ENCODE measurements at places on chromosomes 6 and 20.
A peak's percentile ranks its signal among the peaks of the same experiment; 100 is the strongest.

- DNase-seq, result no peak
These were observed 117.1 kb upstream of the FBXL4 start for GRCh38 chr6:99064834-99065233.

GRCh38 chr6:71420095-71420692, 131.6 kb downstream of the OGFRL1 start:
- no peak for DNase-seq

DNA sequence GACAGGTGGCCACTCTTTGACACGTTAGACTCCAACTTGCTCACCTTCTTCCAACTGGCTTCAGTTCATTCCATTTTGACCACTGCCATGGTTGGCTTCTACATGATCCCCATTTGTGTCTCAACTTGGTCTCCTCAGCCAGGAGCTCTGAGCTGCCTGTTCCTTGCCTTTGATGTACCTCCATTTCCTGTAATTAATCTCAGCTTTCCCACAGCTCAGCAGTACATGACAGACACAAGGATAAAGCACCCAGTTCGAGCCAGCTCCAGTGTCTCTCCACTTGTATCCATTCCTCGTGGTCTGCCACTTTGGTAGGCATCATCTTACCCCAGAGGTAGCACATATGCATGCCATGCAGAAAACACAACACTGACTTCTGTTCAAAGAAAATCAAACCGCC, 161.0 kb downstream of the TSHZ2 start:
- no peak for DNase-seq

DNA sequence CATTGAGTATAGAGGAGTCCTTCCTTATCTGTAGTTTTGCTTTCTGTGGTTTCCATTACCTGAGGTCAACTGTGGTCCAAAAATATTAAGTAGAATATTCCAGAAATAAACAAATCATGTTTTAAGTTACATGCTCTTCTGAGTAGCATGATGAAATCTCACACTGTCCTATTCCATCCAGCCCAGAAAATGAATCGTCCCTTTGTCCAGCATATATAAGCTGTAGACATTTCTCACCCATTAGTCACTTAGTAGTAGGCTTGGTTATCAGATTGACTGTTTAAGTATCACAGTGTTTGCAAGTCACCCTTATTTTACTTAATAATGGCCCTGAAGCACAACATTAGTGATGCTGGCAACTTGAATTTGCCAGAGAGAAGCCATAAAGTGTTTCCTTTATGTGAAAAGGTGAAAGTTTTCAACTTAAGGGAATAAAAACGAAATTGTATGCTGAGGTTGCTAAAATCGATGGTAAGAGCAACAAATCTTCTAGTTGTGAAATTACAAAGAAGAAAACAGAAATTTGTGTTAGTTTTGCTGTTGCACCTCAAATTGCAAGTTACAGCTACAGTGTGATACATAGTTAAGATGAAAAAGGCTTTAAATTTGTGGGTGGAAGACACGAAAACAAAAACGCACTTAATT, 198.6 kb upstream of the SIM1 start:
- no peak for DNase-seq

DNA sequence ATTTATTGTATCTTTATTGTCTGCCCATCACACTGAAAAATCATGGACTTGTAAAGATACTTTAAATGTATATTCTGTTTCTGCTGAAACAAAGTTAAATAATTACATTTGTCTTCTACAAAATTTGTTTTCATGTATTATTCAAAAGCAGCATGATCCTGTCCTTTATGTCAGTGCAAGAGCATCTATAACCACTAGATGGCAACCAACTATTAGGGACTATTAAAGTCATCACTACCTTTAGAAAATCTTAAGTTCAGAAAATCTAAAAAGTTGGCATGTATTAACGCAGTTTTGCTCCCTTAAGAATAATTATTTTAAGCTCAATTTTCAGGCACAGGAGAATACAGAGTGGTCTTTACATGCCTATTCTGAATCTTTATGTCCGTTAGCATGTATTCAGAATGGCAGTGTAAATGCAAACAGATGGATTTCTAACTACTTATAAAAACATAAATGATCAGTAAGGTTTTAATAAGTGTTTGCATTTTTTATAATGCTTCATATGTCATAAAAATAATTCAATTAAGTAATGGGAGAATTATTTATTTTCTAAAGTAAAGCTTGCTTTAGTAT, 17.8 kb downstream of the TMEM30A start:
- no peak for DNase-seq

DNA sequence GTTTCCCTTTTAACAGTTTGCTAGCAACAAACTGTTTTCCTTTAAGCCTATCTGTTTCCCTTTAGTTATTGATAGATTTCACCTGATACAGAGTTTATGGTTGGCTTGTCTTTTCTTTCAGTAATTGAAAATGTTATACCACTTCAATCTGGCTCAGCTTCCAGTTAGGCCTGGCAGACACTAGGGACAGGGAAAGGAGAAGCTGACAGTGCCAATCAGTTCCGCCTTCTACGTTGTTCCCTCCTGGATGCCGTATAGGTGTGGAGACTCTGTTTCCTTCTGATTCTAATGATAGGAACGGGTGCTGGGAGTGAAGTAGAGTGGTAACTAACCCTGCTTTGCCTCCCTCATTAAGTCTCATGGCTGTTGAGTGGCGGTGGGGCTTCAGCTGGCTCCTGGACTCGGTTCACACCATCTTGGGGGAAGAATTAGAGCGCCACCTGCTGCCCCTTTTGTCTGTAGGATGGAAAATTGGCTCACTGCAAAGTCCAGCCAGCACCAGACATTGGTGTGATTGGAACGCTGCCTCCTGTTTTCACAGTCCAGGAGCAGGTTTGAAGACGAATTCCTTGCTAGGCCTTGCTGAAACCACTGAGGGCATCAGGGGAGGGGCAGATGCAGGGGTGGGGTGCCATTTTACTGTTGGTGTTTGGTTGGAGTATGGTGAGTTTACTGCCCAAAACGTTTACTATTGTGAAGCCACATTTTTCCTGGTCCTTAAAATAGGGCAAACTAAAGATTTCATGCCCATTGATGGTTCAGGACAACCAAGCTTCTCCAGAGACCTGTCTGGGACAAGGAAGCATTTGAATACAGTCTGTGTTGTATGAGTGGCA, 1729.5 kb downstream of the GRIK2 start:
- DNase-seq, result peak; percentile 1

DNA sequence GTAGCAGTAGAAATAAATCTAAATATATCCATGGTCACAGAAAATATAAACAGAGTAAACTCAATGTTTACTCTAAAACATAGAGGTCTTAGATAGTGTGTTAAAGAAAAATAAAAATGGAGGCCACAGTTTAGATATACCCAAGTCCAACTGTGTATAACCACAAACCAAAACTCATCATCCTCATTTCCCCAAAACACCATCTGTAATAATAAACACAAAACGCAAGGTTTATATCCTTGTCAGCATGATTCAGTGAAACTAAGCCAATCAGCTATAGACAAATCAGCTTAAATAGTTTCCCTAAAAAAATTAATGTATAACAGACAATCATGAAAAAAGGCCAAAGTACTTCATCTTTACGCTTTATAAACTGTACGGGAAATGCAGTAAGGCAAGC, 2.7 kb upstream of the HACE1 start:
- no peak for DNase-seq

- DNase-seq, result no peak
These were observed 4.4 kb downstream of the PNRC1 start for GRCh38 chr6:89084954-89085353.

- DNase-seq, result peak; percentile 20
These were observed 102.8 kb downstream of the MOXD1 start for GRCh38 chr6:132298344-132298949.
